Femur (tissue), 1 donor: ENCODE measurements at places on chromosomes 5 and 9.

DNA sequence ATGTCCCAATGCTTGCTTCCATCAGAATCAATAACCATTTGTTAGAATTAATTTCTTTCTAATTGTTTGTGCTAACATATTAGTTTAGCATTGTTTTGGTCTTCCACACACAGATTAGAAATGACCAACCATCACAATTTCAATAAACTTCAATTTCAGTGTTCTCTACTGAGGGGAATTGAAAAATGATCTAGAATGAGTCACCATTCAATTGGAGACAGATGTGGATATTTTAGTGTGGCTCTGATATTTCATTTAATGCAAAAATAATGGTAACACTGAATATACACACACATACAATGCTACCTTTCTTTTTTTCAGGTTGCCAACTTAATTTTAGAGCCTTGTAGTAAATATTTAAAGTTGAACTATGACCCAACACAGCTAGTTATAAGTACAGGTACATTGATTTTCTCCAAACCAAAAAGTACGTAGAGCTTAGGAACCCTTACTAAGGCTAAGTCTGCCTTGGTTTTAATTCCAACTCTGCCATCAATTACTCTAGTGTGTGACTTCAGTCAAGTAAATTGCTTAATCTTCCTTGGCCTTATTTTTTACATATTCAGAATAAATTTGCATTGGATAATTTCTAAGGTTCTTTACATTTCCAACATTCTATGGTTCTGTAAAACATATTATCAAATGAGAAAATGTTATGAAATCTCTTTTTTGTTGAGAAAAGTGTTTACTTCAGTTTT lies 143.9 kb downstream of the DMRTA1 start:
- no peak for DNase-seq

DNA sequence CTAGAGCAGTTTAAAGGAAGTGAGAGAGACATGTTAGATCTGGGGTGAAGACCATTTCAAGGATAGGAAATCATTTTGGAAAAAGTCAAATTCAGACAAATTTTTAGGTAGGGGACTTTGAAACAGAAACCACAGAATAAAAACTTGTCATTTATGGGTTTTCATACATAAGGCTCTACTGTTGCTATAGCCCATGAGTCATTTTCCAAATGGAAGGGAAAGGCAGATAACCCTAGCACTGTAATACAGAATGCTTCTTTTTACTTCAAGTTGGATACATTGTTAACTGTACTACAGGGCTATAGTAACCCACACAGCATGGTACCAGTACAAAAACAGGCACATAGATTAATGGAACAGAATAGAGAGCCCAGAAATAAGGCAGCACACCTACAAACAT lies 455.4 kb downstream of the EBF1 start:
- DNase-seq = no peak

GRCh38 chr5:21818370-21818720 lies 1034.8 kb downstream of the CDH12 start:
- DNase-seq = no peak

DNA sequence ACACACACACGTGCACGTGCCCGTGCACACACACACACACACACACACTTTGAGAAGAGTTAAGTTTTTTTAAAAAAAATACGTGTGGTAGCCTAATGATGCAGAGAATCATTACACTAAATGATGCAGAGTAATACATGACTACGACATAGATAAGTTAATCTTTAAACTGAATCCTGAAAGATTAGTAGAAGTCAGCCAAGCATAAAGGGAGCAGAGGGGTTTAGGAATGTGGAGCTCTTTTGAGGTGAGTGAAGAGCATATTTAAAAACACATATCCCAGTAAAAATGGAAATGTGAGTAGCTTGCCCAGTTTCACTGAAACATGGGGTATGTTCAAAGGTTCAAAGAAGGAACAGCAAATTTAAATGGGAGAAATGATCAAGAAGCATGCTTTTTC lies 61.3 kb upstream of the TYRP1 start:
- DNase-seq = no peak

DNA sequence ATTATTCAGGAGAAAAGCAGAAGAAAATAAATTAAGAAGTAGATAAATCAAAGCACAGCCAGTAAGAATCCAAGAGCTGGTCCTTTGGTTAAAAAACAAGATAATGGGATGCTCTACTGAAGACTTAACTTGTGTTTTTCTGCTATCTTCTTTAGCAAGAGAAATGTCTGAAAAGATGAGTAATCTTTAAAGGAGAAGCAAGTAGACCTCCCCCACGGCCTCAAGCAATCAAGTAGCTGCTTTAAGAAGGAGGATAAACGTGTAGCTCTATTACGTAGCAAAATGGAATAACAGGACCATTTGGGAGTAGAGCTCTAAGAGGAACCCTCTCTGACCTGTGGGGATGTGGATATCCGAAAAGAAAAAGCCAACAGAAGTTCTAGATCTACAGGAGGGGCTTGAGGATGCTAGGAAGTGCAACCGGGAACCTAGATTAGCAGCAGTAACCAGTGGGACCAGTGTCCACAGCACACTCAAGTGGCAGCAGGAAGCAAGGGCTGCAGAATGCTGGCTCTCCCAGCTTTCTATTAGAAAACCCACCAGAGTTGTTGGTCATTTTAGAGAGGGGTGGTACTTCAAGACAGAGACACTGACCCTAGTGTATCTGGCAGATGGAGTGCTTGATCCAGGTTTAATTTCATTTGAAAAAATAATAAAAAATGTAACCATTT lies 185.4 kb downstream of the GABBR2 start:
- no peak for DNase-seq

GRCh38 chr9:124834591-124834990 lies 18.7 kb upstream of the WDR38 start:
- DNase-seq = no peak

DNA sequence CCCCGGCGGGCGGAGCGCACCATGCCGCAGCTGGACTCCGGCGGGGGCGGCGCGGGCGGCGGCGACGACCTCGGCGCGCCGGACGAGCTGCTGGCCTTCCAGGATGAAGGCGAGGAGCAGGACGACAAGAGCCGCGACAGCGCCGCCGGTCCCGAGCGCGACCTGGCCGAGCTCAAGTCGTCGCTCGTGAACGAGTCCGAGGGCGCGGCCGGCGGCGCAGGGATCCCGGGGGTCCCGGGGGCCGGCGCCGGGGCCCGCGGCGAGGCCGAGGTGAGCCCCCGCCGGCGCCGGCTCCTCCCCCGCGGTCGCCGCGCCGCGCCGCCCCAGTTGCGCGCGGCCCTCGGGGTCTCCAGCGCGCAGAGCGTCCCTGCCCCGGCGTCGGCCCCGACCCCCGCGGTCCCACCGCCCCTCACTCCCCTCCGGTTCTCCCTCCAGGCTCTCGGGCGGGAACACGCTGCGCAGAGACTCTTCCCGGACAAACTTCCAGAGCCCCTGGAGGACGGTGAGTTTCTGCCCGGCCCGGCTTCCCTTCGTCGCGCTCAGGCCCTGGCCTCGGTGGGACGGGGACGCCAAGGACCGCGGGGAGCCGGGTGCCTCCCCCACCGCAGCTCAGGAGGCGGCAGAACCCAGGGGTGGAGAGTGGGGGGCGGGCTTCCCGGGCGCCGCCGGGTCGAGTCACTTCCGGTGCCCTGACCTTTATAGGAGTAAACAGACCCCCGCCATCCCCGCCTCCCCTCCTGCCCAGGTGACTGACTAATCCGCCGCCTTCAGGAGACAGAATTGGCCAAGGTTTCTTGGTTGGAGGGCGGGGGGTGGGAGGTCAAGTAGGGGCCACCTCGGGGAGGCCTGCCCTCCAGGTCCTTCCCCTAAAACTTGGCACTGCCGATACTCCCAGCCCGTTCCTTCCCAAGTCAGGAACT lies 665 bp downstream of the TCF7 start:
- no peak for DNase-seq

DNA sequence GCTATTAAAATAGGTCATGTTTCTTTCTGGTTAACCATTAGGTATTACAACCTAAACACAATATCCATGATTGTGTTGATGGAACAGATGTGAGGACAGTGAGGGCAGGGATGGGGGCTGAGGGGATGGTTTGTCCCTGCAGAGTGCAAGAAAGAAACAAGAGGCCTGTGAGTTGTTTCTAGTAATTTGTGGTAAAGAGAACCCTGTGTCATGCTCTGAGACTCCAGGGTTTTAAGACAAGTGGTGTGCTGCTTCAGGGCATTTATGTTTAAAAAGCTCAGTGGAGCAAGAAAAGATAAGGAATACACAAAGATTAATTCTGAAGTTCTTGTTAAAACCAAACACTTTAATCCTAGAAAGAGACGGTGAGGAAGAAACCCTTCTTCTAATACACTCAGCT lies 656.5 kb downstream of the TLE1 start:
- peak; percentile 11 for DNase-seq

- no peak for DNase-seq
These were observed 65.4 kb downstream of the CMYA5 start for GRCh38 chr5:79754865-79755555.
